AG09319 (cell line): ENCODE measurements at places on chromosomes 3 and 15.

GRCh38 chr3:130316169-130316568 is 29.3 kb upstream of the COL6A5 start:
- no peak for DNase-seq

DNA sequence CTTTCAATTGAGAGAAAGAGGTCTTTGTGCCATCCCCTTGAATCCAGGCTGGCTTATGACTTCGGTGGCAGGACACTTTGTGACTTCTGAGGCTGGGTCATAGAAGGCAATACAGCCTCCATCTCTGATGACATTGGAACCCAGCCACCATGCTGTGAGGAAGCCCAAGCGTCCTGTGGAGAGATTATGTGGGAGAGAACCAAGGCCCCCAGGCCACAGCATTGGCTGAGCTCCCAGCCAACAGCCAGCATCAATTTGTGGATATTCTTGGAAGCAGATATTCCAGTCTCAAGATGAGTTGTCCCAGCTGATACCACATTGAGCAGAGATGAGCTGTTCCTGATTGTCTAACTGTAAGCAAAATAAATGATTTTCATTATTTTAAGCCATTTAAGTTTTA is 12.7 kb upstream of the XIRP1 start:
- DNase-seq: no peak

DNA sequence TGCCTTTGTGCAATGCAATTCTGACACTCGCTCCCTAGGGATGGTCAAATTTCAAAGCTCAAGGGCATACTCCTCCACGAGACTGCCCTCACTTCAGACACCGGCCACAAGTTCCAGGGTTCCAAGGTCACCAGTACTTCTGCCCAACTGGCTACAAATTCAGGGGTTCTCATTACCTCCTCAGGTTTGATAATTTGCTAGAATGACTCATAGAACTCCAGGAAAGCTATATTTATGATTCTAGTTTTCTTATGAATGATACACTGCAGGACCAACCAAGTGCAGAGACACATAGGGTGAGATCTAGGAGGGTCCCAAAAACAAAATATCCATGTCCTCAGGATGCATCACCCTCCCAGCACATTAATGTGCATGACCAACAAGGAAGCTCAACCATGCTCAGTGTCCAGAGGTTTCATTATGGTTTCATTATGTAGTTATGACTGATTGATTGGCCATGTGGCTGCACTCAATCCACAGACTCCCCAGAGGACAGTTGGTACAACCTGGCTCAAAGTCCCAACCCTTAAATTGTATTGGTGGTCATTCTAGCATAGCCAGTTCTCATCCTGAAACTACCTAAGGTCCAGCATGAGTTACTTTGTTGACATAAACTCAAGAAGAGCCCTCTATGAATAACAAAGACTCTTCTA is 170.4 kb upstream of the LRRN1 start:
- DNase-seq: no peak

DNA sequence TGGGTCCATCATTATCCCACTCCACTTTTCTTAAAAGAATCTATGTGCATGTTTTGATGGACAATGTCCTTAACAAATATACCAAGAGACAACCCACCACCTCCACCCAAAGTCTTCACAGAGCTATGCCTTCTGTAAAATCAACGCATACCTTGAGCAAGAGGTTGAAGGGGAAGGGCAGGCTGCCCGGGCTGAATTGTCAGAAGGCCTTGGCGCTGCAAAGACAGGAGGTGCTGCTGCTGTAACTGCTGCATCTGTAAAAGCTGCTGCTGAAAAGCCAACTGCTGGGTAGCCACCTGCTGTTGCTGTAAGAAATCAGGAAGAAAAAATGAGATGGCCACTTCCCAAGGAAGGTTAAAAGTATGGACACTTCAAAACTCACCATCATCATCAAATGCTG is 536.7 kb downstream of the FOXP1 start:
- DNase-seq: no peak

- no peak for DNase-seq
Measured at GRCh38 chr15:52466716-52467115, 62.0 kb downstream of the MYO5A start.

DNA sequence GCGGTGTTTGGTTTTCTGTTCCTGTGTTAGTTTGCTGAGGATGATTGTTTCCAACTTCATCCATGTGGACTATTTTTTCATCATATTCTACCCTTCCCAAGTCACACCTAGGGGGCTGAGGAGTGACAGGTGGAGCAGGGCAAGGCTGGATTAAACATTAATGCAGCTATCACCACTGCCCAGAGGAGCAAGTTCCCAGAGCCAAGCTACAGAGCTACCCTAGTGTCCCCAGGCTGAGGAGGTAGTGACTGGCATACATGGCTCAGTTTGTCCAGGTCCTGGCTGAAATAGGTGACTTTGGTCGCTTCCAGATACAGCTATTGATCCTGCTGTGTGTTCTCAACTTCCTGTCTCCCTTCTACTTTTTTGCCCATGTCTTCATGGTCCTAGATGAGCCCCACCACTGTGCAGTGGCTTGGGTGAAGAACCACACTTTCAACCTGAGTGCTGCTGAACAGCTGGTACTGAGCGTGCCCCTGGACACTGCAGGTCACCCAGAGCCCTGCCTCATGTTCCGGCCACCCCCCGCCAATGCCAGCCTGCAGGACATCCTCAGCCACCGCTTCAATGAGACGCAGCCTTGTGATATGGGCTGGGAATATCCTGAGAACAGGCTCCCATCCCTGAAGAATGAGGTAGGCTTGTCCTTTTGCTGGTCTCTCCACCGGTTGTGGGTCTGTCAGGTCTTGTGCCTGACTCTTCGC is at the start of gene SLC22A13:
Gene SLC22A13, plus strand, starts transcription at position 209 of the 704 bp plus-strand sequence. Its CDS starts 49 bp downstream, at position 258.
- no peak for DNase-seq

- DNase-seq: no peak
Measured at GRCh38 chr3:181250714-181251113, 261.2 kb upstream of the DNAJC19 start.

DNA sequence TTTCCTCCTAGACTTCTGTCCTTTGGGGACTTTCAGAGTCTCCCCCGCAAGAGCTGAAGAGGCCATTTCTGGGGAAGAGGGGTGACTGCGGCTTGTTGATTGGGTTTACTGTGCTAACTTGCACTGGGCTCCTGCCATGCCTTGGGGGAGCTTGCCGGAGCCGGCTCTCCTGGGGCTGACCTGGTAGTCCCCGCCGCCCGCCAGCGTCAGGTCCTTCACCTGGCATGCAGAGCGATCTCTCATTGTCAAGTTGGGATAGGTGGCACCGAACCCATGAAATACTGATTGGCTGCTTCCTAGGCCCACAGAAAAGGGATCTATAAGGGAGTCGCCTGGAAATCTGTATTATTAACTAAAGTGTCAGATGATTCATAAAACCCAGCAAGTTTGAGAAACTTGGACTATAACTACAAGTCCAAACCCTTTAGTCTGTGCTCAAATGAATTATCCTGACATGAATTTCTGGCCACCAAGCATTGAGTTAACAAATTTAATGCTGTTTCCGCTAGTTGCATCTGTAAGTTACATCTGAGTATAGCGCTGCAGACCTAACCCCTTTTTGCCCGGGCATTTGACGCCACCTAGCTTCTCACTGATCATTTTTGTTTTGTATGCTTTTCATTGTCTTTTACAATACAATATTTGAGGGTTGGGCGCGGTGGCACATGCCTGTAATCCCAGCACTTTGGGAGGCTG is 607 bp upstream of the IMP3 start:
- no peak for DNase-seq

DNA sequence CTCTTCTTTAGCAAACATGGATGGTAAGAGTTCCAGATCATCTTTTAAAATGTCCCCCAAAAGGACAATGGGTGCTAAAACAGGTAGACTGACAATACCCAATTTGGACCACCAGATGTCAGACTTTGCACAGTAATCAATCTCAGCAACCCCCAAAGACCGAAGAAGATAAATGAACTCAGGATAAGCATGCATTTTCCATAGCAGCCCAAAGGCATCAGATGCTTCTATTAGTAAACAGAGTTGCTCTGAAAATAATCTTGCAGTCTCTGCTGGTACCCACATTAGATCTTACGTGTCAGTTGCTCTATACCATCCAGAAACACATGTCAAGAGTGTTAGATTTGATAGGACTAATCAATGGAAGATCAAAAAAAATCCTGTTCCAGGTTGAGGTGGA is 20.6 kb downstream of the MYH15 start:
- DNase-seq: no peak

DNA sequence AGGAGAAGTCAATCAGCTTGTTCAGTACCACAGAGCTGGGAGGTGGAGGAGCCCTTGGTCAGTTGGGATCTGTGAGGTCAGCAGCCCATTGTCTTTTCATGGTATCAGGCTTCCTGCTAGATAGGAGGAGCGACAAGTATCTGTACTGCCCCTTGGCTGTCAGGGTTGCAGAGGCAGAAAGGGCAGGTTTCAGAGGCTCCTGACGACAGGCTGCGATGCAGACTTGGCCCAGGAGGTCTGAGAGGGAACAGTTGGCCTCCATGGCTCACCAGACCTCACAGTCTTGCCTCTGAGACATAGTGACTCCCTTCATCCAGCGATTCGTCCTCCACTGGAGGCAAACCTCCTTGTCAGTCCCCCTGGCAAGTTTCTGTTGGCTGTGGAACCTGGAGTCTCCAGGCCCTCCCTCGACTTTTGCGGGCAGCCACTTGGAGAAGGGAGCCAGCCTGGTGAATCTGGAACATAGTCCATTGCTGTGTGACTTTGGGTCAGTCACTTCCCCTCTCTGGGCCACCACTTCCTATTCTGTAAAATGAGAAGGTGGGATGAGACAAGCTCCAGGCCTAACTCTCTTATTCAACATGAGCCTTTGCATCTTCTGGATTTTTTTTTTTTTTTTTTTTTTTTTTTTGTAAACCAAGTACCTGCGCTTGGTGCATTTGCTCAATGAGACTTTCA is 177.9 kb upstream of the TLE3 start:
- DNase-seq: no peak

- DNase-seq: no peak
Measured at GRCh38 chr3:105260385-105260784, 106.3 kb upstream of the ALCAM start.

DNA sequence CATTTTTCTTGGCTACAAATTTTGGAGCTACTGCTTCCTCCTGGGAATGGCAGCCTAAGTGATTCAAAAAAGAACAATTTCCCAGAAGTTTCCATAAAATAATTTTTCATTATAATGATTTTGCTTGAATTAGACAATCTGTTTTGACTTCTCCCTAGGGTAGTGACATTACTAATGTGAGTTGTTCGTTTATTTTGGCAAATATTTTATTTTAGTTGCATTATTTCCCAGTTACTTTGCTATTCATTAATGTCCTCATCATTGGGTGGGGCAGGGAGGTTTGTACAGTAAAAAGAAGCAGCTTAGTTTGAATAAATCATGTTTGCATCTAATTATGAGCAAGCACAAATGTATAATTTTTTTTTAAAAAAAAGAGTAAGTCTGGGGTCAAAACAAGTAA is 686.6 kb downstream of the ROBO2 start:
- DNase-seq: no peak

- no peak for DNase-seq
Measured at GRCh38 chr3:55683666-55684270, 196.7 kb upstream of the WNT5A start.

DNA sequence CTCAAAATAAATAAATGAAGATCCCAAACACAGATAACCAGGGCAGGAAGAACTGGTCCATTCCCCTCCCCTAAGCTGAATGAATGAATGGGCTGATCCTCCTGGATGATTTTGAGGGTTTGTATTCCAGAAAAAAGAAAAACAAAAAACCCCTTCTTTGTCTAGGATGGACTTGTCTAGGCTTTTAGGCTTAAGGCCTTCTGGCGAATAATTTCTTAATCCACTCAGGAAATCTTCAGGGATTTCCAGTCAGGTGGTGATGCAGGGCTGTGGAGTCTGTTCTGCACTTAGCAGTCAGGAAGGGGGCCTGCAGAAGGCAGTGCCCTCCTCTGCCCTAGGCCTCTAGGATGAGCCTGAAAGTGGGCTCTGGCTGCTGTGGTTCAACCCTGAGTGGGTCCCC is 52.1 kb downstream of the BDH1 start:
- DNase-seq: no peak

GRCh38 chr3:9623148-9623547 is 26.2 kb upstream of the MTMR14 start:
- DNase-seq: no peak

DNA sequence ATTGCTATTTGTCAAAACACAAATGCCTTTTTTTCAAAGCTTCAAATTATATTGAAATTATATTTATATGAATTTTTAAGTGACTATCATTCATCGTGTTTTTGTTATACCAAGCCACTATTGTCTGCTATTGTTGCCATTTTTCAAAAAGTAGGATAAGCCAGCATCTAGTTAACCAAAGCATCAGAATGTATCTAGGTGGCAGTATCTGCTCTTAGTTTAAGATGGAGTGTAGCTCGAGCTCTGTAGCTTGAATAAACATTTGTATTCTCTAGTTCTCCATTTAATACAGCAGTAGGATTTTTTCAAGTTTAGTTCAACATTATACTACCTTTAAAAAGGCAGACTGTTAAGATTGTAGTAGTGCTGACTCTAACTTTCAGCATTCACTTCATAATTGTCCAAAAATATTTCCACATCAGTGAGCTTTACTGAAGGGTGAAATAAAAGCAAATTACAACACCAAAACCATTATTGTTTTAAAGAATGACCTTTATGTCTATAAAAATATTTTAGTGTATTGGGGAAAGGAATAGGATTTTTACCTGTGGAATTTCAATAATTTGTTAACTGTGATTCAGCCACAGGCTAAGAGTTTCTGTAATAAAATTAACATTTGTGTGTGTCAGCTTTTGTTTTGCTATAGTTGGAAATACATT is 19.6 kb upstream of the C15orf61 start:
- DNase-seq: no peak

DNA sequence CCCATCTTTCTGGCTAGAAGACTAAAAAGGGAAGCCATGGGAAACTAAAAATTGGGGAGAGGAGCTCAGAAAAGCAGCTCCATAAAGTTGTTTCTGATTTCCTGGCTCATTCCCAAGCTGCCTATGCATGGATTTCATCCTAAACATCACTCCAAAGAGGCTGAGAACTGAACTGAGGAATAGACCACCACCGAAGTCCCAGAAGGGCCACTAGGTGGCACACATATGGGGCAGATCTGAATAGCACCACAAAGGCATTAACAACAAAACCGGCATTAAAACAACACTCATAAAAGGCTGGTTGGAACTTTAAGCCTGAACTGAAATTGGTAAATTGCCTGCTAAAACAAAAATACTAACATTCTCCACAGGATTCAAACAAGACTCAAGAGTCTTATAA is 106.3 kb downstream of the PLD1 start:
- DNase-seq: no peak
